ENCODE measurements at places on chromosomes 2 and 18. TPM values are rescaled to one million over a fixed set of nuclear protein-coding genes. Genes with fewer than 3 reads are reported as not detected.

CAPN13 gene
- total RNA-seq = not detected

GRCh38 chr2:184728411-184728810 is 130.1 kb downstream of the ZNF804A start:
- no peaks in the 10 kb centered on the region for H3K27me3 ChIP-seq
- H3K27ac ChIP-seq = no peak overlapping the region
- no peak for DNase-seq
- H3K36me3 ChIP-seq = no peaks in the 10 kb centered on the region
- H3K4me3 ChIP-seq = no peak overlapping the region

DNA sequence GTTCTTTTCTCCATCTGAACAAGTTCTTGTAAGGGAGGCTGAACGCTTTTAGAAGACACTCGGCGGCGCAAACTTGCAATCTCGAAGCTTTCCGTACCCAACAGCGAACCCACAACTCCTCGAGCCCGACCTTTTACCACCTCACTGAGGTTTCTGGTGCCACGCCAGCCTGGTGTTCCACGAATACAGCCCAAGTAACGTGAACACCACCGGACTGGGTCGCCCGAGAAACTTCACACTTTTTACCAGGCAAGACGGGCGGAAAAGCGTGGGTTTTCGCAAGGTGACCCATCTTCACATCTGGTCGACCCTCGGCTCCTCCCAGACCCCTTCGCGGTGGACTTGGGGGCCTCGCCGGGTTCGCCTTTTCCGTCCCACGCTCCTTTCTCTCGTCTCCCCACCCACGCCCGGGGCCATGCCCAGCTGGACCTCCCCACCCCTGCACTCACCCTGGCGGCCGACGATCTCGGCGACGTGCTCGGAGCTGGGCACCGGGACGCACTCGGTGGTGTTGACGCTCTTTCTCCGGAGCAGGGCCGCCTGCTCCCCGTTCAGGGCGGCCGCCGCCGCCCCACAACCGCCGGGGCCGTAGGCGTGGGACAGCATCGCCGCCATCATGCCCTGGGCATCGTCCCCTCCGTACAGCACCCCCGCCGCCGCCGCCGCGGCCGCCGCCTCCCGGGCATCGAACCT is 1.2 kb downstream of the MEX3C start:
- H3K27me3 ChIP-seq = no peaks in the 10 kb centered on the region
- no peaks in the 10 kb centered on the region for H3K4me1 ChIP-seq
- H3K36me3 ChIP-seq = no peaks in the 10 kb centered on the region
- H3K27ac ChIP-seq = peak overlapping the region; percentile 98

CDH20 gene
- total RNA-seq = not detected

DNA sequence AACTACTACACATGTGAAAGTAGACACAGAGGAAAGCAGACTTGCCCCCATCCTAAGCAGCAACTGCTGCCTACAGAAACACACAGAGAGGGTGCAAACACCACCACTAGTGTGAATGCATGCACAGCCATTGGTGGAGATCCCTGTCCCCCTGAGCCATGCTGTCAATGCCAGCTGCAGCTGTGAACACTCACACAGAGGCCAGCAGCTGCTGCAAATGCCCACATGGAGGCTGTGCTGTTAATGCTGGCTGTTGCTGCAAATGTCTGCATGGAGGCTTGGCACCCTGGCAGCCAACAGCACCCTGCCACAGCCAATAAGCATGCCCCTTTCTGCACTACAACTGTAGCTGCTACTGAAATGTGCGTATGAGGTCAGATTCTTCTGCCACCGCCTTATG is 355.0 kb downstream of the LNPK start:
- H3K27me3 ChIP-seq = no peaks in the 10 kb centered on the region
- H3K27ac ChIP-seq = no peak overlapping the region
- no peaks in the 10 kb centered on the region for H3K4me1 ChIP-seq

- no peak for DNase-seq
- H3K4me1 ChIP-seq = no peaks in the 10 kb centered on the region
- H3K27me3 ChIP-seq = no peaks in the 10 kb centered on the region
- no peak overlapping the region for H3K4me3 ChIP-seq
- no peak overlapping the region for H3K27ac ChIP-seq
Measured at GRCh38 chr2:216202626-216203250, 93.6 kb downstream of the XRCC5 start.

GRCh38 chr18:61096226-61096625 is 237.0 kb upstream of the CDH20 start:
- H3K27ac ChIP-seq = no peak overlapping the region
- no peak for DNase-seq
- no peaks in the 10 kb centered on the region for H3K27me3 ChIP-seq
- no peaks in the 10 kb centered on the region for H3K36me3 ChIP-seq

SCN9A gene
- 5.5 TPM for total RNA-seq

GRCh38 chr2:31329081-31329625 is 85.4 kb downstream of the XDH start:
- no peak for DNase-seq
- no peaks in the 10 kb centered on the region for H3K36me3 ChIP-seq
- no peaks in the 10 kb centered on the region for H3K27me3 ChIP-seq
- peaks cover 4% of the 10 kb centered on the region for H3K4me1 ChIP-seq

- no peaks in the 10 kb centered on the region for H3K27me3 ChIP-seq
- no peaks in the 10 kb centered on the region for H3K36me3 ChIP-seq
- DNase-seq = no peak
- H3K4me3 ChIP-seq = no peak overlapping the region
- no peaks in the 10 kb centered on the region for H3K4me1 ChIP-seq
Measured at GRCh38 chr2:232484628-232485347, 2.8 kb downstream of the ECEL1 start.

- H3K27ac ChIP-seq = no peak overlapping the region
- H3K4me1 ChIP-seq = no peaks in the 10 kb centered on the region
- H3K27me3 ChIP-seq = peaks cover 4% of the 10 kb centered on the region
- DNase-seq = no peak
- no peak overlapping the region for H3K4me3 ChIP-seq
Measured at GRCh38 chr18:75530566-75531211, 103.2 kb upstream of the SMIM21 start.

- H3K4me1 ChIP-seq = peaks cover 6% of the 10 kb centered on the region
- no peak overlapping the region for H3K4me3 ChIP-seq
- no peak for DNase-seq
- no peak overlapping the region for H3K27ac ChIP-seq
- H3K27me3 ChIP-seq = no peaks in the 10 kb centered on the region
Measured at GRCh38 chr2:106991866-106992265, 105.9 kb upstream of the ST6GAL2 start.

GRCh38 chr2:113755835-113756354 is 547 bp downstream of the SLC35F5 start:
- H3K27me3 ChIP-seq = no peaks in the 10 kb centered on the region
- peaks cover 4% of the 10 kb centered on the region for H3K36me3 ChIP-seq
- H3K4me3 ChIP-seq = peak overlapping the region; percentile 96
- H3K27ac ChIP-seq = peak overlapping the region; percentile 97
- no peak for DNase-seq
- H3K4me1 ChIP-seq = peaks cover 12% of the 10 kb centered on the region

DNA sequence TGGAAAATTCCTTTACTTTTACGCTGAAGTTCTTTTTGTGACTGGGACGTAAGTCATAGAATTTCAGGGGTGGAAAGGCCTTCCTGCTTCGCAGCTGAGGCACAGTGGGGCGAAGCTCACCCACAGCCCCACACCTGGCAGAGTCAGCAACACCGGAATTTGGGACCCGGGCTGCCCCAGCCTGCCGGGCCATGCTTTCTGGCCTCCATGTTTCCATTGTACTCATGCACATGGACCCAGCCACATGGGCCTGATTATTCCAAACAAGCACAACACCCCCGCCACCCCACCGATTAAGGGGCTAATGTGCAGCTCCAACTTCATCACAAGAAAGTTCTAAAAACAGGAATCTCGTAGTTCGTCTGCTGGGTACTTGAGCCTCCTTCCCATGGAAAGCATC is 82.5 kb downstream of the CABLES1 start:
- no peak for DNase-seq
- peaks cover 5% of the 10 kb centered on the region for H3K4me1 ChIP-seq
- H3K4me3 ChIP-seq = no peak overlapping the region

WNT10A gene
- total RNA-seq = not detected

DSEL gene
- total RNA-seq = 19.1 TPM

KATNAL2 gene
- not detected for total RNA-seq
